ENCODE measurements at places on chromosomes 6 and 20.

- no peak for DNase-seq
These were observed 96.3 kb downstream of the SPTLC3 start for GRCh38 chr20:13105039-13105438.

DNA sequence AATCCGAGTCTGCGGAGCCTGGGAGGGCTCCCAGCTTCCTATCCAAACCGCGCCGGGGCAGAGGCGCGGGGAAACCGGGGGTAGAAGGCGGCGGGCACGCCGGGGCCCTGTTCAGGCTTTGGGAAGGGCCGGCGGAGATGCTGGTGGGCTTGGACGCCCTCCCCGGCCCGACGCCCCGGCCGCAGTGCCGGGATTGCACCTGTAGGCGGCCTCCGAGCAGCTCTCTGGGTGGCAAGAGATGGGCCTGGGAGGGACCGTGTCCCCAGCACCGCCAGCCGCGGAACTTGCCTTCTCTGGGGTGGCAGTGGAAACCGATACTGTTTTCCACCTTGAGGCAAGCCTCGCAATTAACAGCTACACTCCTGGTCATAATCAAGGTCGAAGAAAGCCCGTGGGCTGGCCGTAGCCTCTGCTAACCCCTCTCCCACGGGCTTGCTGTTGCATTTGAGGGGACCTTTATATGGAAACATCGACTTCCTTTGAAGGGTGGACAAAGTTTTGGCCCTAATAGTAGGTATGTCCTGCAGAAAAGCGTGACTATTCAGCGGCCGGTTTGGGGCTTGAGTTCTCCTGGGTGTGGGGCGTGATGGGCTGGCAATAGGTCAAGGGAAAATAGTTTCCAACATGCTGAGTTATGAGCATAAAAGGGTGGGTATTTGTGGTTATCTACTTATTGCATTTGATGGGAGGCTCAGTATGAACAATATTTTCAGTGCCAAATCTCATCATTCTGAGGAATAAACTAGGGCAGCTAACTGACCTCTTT, 1.1 kb upstream of the JAG1 start:
- no peak for DNase-seq

GRCh38 chr6:87993356-87993755, 54.3 kb upstream of the SPACA1 start:
- DNase-seq = no peak

DNA sequence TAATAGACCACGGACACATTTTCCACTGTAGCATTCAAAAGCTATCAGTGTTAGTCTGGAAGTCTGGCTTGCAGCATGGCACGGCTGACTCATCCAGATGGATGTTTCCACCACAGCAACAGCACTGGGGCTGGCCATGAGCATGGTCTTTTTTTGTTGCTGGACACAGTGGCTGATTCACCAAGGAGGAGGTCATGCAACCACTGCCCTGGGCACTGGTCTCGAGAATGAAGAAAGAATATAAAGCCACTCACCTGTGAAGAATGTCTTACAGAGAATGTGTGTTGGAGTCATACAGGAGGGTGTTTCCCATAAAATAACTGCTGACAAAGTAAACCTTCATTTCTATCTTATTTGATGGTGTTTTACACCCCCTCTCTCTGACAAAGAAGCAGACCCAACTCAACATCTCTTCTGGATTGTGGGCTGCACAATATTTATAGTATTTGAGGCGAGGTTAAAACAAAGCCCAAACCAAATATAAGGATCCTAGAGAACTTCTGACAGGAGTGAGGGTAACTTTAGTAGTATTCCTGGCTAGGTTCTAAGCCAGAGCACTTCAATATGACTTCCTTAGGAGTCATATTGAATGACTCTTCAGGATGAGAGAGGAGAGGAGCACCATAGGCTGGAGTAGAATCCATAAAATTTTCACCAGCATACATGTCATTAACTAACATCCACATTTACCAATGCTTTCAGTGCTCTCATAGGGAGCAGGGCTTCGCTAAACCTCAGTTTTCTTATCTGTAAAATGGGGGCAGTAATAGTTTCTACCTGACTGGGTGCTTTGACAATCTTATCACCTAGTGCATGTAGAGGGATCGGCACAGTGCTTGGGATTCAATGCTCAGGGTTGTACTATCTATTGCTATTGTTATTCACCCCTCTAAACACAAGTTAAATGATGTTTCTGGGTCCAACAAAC, 121.4 kb downstream of the KIF13A start:
- DNase-seq = no peak

DNA sequence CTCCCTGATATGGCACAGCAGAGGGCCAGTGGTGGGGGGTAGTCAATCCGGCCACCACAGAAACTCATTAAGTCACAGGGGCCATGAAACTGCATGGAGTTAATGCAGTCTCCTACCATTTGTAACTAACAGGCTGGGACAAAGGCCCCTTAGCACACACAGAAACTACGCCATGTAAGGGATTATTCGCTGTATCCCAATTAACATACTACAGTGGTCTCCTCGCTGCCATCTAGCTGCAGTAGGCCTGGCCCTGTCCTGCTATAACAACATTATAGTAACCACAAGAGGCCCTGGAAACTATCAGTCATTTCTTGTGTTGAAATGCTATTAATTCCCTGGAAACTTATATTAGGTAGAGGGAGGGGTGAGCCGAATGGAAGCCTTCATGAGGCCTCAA, 72.3 kb upstream of the CCN2 start:
- DNase-seq = no peak

DNA sequence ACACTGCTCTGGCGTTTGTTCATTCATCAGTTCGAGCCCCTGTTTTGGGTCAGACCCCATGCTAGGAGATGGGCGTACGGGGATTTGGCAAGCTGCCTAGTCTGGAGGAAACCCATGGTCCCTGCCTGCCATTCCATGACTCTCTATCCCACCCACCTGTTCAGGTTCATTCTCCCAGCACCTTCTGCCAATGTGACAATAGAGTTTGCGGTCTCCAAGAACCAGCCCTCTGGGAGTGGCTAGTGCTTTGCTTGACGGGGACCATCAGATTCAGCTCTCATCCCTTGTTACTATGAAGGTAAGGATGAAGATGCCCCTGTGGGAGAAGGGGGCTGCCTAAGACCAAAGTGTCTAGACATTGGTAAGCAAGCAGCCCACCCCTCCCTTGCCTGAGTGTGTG, 345.0 kb downstream of the PTPRT start:
- DNase-seq = no peak

DNA sequence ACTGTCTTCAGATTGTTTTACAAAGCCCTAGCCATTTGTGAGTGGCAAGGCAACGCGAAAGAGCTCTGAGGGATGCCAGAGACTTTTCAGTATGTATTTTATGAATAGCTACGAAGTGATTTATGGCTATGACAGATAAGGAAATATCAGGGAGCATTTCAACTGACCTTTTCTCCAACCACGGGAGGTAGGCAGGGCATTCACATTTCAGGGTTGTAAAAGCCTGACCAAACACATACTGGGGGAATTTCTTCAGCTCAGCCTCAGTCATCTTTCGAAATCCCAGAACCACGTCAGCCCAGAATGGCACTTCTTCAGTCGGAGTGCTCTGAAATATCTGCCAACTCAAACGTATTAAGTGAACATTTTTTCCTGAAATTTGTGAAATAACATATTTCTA, 10.8 kb downstream of the DDO start:
- DNase-seq = no peak

- no peak for DNase-seq
These were observed 18.7 kb upstream of the CTAGE9 start for GRCh38 chr6:131729550-131729949.

DNA sequence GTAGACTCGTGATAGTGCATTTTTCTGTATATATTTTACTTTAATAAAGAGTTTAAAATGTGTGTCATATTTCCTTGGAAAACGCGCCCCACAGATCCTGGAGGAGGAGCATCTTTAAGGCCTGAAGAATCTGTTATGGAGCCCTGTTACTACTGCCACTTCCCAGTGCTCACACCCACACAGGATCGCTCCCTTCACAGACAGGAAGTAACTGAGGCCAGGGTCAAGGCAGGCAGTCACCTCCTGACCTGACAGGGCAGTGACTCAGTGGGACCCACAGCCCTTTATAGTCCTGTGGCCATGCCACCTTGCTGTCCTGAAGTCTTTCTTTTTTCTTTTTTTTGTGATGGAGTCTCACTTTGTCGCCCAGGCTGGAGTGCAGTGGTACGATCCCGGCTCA, 9.0 kb downstream of the RRBP1 start:
- DNase-seq = no peak

DNA sequence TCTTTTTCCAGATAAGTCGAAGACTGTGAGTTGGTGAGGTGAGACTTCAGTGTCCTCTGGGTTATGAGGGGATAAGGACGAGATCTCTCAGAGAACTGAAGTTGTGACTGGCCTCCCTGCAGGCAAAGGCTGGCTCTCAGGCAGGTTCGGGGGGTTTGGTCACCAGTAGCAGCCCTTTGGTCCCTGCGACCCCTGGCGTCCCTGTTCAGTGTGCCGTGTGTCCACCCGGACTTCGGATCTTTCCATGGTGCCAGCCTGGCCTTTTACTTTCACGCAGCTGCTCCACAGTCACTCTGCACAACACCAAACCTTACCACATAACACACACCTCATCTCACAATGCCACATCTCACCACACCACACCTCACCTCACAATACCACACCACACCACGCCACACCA, 131.9 kb downstream of the ERMARD start:
- DNase-seq = no peak

DNA sequence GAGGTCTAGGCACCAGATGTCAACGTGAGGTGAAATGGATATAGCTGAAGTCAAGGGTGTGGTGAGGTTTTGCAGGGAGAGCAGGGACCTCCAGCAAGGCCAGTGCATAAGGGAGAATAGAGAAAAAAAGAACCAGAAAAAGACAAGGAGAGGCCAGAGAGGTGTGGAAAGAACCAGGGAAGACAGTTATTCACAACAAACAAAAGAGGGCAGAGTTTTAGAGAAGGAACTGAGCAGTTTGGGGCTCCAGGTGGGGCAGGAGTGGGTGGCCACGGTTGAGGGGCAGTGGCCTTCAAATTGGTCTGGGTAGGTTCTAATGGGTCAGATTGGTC, 11.6 kb upstream of the NQO2 start:
- no peak for DNase-seq

Measured in stimulated activated CD8-positive, alpha-beta memory T cell treated with anti-CD3 and anti-CD28 coated beads, Interleukin-7, amount 100 ng/mL, for 4 hours (primary cell).